HCT116 (cell line): ENCODE measurements at places on chromosomes 6 and 20.

DNA sequence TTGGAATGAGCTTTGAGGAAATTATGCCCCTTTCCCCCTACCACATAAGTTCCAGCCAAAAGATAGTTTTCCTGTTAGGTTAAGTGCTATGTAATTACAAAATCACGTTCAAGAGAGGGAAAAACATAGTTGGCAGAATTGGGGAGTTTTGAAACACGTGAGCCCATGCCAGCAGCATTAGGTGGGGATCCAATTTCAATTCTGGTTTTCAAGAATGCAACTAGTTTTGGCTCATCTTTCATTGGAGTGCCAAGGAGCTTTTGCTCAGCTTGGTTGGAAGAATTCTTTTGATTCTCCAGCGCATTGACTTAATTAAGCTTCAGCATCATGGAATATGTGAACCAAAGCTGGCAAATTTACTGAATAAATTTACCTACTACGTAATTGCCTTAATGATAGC is 95.9 kb downstream of the SAMD5 start:
- no peak for DNase-seq

DNA sequence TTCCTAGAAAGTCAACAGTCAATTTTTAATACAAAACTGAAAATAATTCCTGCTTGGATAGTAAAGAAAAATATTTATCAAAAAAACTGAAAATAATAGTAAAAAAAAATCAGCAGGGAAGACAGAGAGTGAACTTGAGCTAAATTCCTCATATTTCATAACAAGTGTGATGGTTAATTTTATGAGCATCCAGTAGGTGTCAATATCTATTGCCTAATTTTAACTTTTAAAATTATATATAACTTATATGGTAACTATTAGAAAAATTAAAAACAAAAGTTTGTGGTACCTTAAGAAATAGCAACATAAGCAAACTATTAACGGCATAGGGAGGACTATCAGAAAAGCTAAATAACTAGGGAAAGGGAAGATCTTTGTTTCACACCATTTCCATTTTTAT is 2.1 kb downstream of the EPM2A start:
- DNase-seq, result no peak

- no peak for DNase-seq
These were observed 109.1 kb downstream of the C6orf58 start for GRCh38 chr6:127686084-127686483.

- no peak for DNase-seq
These were observed 35.9 kb upstream of the CST7 start for GRCh38 chr20:24913076-24913628.

GRCh38 chr6:43702534-43703440 is 15.2 kb upstream of the MRPS18A start:
- DNase-seq, result peak; percentile 92

- no peak for DNase-seq
These were observed 632.7 kb upstream of the AGPAT4 start for GRCh38 chr6:161906571-161906970.

- DNase-seq, result no peak
These were observed 26.1 kb downstream of the C6orf52 start for GRCh38 chr6:10668126-10668917.

- no peak for DNase-seq
These were observed 37.0 kb downstream of the SYTL3 start for GRCh38 chr6:158686791-158687381.

DNA sequence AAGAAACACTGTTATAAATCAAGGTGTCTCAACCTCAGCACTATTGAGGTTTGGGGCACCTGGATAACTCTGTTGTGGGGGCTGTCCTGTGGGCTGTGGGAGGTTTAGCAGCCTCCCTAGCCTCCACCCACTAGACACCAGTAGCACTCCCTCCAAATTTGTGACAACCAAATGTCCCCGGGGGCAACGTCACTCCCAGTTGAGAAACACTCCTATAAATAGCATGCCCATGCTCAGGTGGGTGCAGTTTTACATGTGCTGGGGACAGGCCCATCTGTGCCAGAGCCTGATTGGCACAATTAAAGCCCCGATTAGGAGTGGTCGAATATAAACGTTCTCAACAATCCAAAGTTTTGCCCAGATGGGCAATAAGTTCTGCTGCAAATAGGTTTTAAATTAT is 78.9 kb downstream of the FAM50B start:
- DNase-seq, result no peak

GRCh38 chr20:37622728-37623127 is 71.1 kb upstream of the CTNNBL1 start:
- DNase-seq, result no peak

GRCh38 chr6:74932232-74932888 is 273.5 kb downstream of the COL12A1 start:
- DNase-seq, result no peak

GRCh38 chr20:38117205-38117604 is 47.9 kb downstream of the TGM2 start:
- DNase-seq, result no peak

- no peak for DNase-seq
These were observed 249.6 kb downstream of the SOD2 start for GRCh38 chr6:159443417-159443920.

DNA sequence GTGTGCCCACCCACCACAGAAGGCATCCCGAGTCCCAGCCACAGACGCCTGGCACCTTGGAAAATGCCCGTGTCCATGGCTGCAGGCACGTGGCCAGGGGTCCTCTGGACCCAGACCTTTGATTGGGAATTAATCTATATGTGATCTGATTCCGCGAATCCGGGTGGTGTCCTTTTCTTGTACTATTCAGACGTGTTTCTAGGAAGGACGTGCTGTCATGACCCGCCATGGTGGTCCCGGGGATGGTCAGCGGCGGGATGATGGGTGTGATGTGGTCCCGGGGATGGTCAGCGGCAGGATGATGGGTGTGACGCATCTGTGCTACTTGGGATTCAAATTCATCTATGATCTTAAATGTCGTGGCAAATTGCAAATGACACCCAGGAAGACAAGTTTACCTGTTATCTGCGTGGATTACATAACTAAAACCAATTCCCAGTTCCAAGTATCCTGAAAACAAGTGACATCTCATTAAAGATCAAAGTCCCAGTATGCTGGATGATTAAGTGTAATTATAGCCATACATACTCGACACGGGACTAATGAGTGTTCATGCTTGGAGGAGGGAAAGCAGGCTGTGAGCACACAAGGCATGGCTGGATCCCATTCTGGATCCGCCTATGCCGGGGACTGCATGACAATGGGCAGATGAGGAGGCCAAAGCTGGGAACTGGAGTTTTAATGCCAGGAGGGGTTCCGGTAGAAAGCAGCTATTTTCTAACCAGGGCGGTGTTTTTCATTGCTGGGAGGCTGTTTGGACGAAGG is 256.5 kb downstream of the TAF4 start:
- DNase-seq, result no peak

DNA sequence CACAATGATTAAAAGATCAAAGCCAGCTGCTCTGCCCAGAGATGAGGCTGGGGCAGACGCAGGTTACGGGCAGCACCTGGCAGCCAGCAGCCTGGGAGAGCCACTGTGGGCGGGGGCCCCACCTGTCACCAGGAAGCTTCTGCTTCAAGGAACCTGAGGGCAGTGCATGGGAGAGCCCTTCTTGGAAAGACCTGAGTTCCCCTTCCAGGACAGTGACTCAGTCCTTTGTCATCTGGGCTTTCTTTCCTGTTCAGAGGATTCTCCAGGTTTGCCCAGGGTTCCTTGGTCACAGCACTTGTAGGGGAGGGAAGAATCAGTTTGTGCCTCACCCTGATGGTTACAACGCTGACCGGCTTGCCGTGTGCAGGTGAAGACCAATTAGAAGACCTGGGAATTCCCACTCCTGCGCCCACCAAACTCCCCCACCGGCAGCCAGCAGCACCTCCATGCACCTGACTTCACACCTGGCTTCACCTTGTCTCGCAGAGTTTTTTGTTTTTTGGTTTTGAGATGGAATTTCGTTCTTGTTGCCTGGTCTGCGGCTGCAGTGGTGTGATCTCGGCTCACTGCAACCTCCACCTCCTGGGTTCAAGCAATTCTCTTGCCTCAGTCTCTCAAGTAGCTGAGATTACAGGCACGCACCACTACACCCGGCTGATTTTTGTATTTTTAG is 2.0 kb downstream of the ZBP1 start:
- peak; percentile 57 for DNase-seq
